Pancreas (tissue), 10 donors: ENCODE measurements at places on chromosomes 7 and 10. TPM values are rescaled to one million over a fixed set of nuclear protein-coding genes. Genes with fewer than 3 reads are reported as not detected.

DNA sequence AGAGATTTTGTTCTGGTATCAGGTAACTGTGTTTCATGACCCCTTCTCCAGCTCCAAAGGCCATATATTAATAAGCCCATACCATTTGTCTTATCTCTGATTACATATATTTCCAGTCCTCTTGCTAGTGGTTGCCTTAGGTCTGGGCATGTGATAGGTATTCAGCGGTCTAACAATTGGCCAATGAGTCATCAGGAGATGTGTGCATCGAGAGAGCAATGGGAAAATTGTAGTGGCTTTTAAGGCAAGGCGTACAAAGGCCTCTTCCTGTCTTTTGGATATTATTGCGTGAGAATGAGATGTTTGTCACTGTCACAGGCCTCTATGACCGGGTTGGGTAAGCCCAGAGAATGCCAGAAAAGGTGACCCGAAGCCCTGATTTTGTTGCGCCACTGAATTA is 38.6 kb upstream of the SFRP5 start:
- DNase-seq = no peak

DNA sequence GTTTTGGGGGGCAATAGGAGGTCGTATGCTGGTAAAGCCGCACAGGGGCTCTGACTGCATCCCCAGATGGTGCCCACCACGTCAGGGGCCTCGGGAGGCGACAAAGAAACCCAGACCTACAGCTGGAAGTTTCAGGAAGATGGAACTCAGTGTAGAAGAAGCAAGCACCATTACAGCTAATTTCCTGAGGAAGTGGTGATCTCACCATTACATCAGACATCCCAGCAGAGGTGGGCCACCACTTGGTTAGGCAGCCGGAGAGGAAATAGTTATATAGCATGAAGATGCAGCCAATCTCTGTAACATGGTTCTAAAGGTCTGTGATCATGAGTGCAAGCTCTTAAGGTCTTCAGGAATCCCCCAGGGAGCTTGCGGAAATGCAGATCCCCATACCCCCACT is 127.3 kb upstream of the PCBD1 start:
- DNase-seq = no peak

DNA sequence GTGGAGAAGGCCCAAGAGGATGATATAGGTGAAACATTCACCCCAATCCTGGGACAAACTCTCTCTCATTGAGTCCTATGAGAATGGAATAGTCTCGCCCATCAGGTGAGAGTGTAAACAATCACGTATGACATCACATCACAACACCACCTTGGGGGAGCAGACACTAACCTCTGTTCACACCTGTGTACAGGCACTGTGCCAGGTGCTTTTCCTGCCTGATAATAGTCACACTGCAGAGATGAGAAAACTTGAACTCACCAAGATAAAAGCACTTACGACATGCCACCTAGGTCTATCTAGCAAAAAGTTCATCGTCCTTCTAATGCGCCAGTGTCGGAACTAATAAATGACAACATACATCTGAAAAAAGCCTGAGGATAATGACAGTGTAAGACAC is 187.8 kb downstream of the FAM107B start:
- no peak for DNase-seq

GRCh38 chr10:132615341-132616169 is 78.0 kb downstream of the INPP5A start:
- no peak for DNase-seq

GRCh38 chr7:17934612-17935240 is 5.6 kb downstream of the SNX13 start:
- no peak for DNase-seq

GRCh38 chr10:133306941-133307379 is 1.7 kb downstream of the TUBGCP2 start:
- DNase-seq = no peak

HMX2 gene
- total RNA-seq = not detected

DNA sequence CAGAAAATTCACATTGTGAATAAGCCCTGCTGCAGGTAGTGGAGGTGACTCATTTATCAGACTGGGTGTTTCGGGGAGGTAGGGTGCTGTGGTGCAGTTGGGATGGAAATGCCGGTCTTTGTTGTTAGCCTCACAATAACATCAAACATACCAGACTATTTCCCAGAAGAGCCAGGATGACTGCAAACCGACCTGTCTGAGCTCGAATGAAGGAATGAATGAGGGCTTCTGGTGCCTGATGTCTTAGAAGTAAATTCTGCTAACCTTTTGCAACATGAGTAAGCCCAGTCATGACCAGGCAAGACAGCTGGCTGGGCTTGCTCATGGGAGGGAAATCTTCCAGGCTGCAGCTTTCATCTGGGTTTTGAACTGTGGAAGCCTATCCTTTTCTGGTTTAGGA is 2.4 kb upstream of the VDAC2 start:
- no peak for DNase-seq

- no peak for DNase-seq
Observed at GRCh38 chr7:154302380-154302779, 250.2 kb downstream of the DPP6 start.

NKX2-3 gene
- total RNA-seq = 0.28 TPM

HYAL4 gene
- total RNA-seq = not detected

DNA sequence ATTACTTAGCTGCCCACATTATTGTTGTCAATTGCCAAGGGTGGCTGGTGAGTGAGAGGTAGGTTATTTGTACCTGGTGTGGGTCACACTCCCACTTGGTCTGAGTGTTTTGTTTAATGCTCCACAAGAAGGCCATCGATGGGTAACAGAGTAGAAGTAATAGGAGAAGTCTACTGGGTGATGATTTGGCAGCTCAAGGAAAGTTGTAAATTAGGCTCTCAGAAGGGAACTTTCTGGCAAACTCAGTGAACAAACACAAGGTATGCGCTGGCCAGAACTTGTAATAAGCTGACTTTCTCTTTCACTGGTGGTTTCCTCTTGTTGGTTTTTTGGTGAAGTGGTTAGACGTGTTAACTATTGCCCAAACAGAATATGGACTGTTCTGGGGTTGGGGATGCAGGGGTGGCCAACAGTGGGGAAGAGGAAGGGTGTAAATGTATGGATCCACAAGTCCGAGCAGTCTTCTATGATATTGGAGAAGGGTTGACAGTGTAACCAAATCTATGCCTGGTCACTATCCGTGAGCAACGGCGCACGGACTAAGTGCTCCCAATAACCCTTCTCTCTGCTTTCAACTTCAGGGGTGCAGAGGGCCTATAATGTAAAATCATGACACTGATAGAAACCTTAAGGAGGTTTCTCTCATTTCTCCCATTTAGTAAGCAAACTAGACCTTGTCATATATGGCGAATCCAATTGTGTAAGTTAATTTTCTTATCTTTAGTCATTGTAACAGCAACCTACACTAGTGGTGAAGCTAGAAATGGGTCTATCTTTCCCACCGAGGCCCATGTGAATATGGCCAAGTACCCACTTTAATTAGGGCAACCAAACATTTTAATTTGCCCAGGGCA is 212.8 kb downstream of the PTEN start:
- no peak for DNase-seq

DNA sequence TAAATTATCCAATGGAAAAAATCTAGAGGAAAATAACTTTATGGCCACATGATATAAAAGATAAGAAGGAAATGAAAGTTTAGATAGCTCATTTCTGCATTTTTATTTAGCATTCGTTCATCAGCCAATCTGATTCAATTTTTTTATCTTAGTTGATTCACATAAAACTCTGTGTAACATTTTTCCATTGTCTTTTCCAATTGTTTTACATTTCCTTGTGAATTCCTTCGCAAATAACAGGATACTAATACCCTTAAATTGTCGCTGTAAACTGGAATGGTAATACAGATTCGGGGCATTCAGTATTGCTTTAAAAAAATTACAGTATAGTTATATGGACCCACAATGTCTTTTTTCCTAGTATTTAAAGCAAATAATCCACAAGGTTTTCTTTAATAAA is 136.4 kb downstream of the CUBN start:
- no peak for DNase-seq

GRCh38 chr10:24706479-24707118 is 17.1 kb downstream of the ARHGAP21 start:
- peak; percentile 4 for DNase-seq

GRCh38 chr10:124099604-124100003 is 6.2 kb upstream of the CHST15 start:
- no peak for DNase-seq

DNA sequence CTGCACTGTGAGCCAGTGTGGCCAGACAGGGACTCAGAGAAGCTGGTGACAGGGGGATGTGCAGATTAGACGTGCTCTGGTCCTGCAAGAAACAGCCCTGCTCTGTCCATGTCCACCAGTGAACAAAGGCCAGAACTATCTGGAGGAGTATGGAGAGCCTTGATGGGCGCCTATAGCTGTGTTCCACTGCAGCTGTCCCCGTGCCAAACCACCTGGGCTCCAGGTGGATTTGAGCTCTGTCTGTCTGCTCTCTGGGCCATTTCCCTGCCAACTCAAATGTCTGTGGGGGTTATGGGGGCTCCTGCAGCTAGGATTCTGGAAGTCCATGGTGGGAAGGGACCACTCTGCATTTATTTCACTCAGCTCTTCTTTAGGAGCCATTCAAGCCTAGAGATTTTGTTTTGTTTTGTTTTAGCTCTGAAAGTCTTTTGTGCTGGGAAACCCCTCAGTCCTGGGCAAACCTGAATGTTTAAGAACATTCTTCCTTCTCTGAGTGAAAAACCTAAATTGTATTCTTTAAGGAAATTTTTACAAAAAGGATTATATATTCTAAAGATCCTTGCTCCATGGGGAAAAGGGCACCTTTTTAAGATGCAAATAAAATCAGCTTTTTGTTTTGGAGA is 1039.5 kb upstream of the SORCS1 start:
- no peak for DNase-seq

PODXL gene
- total RNA-seq = 37.1 TPM

GRCh38 chr10:44153918-44154670 is 230.8 kb downstream of the CXCL12 start:
- no peak for DNase-seq

C7orf33 gene
- not detected for total RNA-seq

HGF gene
- 0.63 TPM for total RNA-seq

- no peak for DNase-seq
Observed at GRCh38 chr10:101624526-101625102, 36.5 kb downstream of the DPCD start.

DNA sequence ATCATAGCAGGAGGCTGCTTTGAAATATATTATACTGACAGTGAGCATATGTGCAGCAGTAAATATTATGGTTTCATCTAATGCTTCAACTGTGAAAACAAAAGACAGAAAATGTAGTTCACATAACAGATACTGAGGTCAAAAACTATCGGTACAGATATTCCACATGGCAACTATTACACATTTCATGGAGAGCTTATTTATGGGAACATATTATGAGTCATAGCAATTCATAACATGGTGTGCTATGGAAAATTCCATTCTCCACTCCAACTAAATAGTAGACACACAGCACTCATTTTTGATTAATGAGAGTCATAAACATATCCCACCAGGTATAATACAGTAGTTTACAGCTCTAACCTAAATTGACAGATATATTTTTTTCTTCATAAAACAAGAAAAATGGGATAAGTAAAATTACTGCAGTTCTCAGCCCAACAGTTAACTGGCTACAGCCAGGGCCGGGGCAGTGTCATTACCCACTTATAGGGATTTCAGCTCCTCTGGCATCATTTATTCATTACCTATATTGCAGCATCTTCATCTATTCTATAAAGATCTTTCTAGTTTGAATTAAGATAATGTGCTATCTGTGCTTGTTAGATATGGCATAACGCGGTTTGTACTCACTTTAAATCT is 475.6 kb upstream of the KLF6 start:
- DNase-seq = no peak

DNA sequence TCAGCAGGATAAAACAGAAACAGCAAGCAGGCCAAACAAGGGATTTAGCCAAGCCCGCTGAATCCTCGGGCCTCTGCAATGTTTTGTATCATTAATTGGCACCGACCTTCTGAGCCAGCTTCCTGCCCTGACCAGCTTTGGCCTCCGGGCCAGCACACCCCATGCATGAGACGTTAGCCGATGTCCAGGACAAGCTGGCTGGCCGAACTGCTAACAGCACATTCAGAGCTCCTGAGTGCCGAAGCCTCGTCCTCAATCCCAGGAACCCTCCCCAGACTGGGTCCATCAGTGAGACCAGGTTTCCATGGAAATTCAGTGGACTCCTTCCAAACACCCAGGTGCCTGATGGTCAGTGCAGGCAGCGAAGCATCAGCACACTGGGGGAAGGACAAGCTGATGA is 134.3 kb upstream of the PFKP start:
- DNase-seq = no peak

LRIT1 gene
- not detected for total RNA-seq

GRCh38 chr7:110595694-110596093 is 495.2 kb upstream of the LRRN3 start:
- DNase-seq = no peak

GRCh38 chr7:37732253-37732652 is 48.7 kb downstream of the GPR141 start:
- no peak for DNase-seq

GRCh38 chr10:122290334-122290733 is 19.2 kb downstream of the BTBD16 start:
- no peak for DNase-seq

GRCh38 chr7:149422914-149423301 is 38.0 kb downstream of the ZNF777 start:
- DNase-seq = peak; percentile 40

DNA sequence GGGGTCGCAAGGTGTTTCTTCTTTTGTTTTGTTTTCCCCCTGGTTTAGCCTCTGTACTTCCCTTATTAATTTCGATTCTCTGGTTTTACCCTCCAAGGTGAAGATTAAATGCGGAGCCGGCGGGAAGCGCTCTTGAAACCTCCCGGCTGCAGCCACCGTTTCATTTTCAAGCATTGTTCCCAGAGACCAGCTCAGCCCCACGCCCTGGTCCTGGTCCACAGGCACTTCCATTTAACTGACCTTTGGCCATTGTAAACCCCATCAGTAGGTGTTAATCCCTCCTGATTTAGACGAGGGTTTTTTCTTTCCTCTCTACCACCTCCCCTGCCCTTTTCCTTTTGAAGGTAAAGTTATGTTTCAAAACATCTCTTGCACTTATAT is 39.2 kb upstream of the ENO4 start:
- DNase-seq = no peak

- no peak for DNase-seq
Observed at GRCh38 chr10:127576740-127577161, 27.6 kb downstream of the NPS start.

GRCh38 chr10:37734971-37735370 is 122.4 kb downstream of the ZNF248 start:
- DNase-seq = no peak

DNA sequence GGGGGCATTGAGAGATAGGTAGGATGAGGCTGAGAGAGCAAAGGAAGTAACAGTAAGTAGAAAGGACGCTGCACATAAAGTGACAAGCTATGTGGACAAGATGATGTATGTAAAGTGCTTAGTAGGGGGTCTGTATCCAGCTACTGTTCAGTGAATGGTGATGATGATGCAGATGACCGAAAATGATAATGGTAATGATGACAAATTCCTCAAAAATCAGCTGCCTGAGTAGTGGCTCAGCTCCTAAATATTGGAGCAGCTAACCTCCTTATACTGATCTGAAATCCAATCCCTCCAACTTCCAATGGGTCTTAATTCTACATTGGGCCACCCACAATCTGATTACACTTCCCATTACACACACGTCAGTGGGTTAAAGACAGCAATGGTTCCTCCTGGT is 27.1 kb upstream of the KCNMA1 start:
- DNase-seq = no peak

- no peak for DNase-seq
Observed at GRCh38 chr7:23713285-23714149, 3.5 kb downstream of the STK31 start.
